ENCODE measurements at places on chromosomes 12 and 14.

DNA sequence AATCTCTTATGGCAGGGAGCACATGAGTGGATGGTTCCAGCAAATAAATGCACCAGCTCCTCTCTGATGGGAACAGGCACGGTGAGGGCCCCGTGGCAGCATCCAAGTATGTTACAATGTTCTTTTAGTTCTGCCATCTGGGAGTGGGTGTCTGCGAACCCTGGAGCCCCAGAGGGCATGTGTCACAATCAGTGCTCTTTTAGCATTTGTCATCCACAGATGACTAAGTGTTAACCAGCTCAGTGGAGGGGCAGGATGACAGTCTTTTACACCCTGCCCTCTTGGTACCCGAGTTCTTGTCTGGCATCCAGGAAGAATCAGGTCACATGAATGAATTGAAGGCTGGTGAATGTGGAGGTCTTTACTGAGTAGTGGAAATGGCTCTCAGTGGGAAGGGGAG, 560.4 kb upstream of the FLRT2 start:
- no peak for DNase-seq

DNA sequence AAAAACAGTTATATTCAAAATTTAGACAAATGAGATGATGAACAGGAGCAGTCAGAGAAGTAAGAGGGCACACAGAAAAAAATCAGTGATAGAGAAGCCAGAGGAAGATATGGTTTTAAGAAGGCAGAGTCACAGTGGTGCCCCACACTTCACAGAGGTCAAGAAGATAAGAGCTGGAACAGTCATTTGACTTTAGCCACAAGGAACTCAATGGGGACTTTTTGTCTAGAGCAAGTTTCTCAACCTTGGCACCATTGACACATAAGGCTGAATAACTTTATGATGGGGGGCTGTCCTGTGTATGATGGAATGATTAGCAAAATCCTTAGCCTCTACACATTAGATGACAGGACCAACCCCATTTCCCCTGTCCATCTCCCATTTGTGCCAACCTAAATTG, 172.8 kb upstream of the PLEKHG7 start:
- no peak for DNase-seq

GRCh38 chr12:40971911-40972310, 216.2 kb upstream of the PDZRN4 start:
- no peak for DNase-seq

DNA sequence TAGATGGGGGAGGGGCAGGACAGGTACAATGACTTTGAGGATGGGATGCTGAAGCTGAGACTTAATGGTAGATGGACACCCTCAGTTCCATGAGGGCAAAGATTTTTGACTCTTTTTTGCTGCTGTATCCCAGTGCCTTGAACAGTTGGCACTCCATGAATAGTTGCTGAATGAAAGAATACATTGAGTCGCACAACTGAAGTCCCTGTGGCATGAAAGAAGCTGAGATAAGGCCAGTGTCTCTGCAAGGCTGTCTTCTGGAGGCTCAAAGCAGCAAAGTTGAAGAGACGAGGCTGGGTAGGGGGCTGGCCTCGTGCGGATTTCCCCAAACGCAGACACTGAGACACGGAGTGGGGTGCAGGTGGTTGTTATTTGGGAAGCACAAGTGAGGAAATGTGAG, 179.3 kb downstream of the ADCK1 start:
- DNase-seq = no peak

DNA sequence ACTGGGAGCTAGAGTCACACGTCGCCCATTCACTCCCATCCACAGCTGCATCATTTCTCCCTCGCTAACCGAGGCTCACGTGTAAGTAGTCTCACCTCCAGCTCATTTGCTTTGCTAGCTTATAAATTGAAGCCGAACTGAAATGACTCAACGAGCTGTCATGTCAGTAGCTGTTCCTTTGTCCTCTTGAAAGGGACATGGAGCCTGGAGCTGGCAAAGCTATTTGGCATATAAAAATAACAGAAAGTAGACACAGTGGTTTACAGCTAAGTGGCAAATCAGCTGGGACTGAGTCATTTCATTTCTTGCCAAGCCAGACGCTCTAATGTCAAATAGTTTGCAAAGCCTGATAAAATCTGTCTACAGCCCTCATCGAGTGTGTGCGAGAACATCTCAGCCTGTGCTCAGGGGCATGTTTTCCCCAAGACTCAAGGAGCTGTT, 114.4 kb upstream of the TMEM233 start:
- DNase-seq = no peak

DNA sequence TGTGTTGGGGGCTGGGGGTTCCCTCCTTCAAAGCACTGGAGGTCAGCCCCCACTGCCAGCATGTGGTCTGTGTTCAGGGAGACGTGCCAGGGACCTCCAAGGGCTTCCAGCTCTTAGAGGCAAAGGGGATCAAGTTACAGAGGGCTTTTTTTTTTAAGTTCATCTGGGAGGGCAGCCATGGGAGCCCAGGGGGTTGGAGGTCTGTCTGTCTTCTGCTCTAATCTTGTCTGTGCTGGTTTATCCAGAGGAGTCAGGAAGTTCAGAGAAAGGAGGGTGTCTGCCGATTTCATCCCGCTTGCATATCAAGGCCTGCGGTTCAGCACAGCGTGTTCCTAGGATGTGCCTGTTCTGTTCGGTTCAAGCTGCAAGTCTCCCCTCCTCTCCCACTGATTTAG, 72.2 kb downstream of the TMEM132C start:
- no peak for DNase-seq

DNA sequence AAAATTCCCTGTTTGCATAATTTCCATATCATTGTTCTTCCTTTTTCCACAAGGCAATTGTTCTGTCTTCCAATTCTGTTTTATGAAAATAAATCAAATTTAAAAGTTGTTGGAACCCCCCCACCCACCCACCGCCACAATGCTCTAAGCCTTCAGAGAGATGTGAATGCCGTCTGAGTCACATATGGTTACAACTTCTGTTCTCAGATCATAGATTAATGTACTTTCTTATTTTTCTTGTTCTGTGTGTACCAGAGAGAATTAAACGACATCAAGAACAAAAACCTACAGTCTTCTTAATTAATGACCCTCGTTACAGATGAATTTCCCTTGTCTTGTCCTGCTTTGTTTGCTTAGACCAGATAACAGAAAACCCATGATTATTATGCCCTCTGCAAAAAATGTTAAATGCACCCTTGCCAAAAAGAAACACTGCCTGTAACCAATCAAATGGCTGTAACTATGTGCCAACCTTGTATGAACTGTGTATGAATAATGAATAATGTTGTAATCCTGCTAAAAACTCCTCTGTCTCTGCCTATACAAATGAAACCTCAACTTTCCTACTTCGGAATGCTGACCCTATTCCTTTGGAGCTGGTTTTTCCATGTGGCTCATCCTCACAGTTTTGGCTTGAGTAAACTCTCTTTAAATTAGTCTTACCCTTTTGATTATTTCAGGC, 14.0 kb downstream of the OR6S1 start:
- no peak for DNase-seq

- no peak for DNase-seq
These were observed 146.1 kb downstream of the CHST11 start for GRCh38 chr12:104602896-104603295.

DNA sequence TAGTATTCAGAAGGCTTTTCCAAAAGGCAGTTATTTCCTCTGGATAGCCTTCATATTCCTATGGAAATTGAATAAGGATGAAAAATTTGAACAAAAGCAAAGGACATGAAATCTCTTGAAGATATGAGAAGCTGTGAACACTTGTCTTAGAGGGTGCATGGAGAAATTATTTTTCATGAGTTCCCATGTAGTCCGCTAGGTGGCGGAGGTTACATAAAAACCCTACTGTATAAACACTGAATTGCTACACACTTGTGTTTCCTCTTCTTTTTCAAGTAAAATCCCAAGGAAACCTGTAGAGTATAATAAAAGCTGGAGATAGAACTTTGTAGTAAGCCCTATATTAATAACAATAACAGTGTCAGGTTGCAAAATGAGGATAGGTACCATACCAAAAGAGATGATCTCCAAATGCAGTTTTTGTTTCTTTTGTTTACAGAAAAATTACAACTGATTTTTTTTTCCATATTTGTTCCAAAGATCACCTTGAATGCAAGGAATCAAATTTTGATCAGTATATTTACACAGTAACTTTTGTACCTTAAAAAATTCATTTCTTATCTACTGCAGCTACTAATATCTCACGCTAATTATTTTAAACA, 37.8 kb upstream of the OR4E1 start:
- peak; percentile 54 for DNase-seq

DNA sequence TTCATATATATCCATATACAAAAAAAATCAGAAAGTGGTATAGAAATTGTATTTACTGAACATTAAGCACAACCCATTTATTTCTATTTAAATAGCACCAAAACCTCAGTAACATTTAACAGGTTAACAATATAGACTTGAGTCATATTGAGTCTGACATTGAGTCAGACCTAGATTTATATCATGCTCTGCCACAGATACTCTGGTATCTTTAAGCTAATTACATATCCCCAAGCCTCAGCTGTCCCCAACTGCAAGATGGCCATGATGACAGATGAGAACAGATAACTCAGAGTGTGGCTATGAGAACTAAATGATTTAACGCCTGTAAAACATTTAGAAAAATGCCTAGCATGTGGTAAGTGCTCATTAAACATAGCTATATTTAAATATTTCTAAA, 40.3 kb downstream of the IFNG start:
- no peak for DNase-seq

DNA sequence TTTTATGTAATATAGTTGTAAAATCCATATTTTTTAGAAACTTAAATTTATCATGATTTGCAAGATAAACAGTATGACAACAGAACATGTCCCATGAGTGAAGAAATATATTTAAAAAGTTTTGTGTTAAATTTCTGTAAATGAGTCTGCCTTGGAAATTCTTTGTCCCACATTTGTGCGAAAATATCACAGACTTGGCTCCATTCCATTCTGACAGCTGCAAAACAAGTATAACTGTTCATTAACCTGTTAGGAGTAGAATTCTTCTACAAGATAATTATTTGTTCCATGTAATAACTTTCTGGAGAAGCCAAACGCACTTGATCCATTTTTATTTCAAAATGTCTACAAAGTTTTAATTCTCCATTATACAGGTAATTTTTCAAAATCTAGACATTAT, 37.9 kb downstream of the MDM1 start:
- DNase-seq = no peak

GRCh38 chr14:71729596-71729995, 202.6 kb upstream of the RGS6 start:
- DNase-seq = no peak

DNA sequence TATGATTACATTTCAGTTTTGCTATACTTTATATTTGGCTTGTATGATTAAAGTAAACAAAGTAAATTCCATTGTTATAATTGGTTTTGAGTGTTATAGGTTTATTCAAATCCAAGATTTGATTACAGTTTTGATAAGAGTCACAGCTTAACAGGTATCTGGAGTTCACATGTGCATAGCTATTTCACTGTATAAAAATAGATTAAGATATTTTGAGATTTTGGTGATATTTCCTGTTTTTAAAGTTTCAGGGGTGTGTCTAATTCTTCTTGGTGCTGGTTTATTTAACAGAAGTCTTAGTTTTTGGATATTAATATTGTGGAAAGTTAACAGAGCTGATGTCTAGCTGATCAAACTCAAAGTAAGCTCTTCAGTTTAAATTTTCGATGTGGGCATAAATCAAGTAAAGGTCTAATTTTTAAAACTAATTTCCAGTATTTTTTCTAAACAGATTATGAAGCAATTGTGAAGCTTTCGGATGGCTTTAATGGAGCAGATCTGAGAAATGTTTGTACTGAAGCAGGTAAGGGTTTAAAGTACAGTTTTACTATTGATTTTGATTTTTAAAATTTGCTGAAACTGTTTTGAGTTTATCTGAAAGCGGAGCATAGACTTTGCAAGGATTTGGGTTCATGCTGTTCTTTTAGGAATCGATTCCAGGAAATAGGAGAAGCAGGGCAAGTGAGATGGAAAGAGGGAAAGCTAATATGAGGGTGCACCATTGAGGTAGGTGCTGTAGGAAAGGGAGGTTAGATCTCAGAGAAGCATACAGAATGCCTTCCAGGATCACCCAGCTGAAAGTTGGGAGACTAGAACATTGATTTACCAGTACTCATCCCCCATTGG, 6.2 kb upstream of the STYX start:
- no peak for DNase-seq

DNA sequence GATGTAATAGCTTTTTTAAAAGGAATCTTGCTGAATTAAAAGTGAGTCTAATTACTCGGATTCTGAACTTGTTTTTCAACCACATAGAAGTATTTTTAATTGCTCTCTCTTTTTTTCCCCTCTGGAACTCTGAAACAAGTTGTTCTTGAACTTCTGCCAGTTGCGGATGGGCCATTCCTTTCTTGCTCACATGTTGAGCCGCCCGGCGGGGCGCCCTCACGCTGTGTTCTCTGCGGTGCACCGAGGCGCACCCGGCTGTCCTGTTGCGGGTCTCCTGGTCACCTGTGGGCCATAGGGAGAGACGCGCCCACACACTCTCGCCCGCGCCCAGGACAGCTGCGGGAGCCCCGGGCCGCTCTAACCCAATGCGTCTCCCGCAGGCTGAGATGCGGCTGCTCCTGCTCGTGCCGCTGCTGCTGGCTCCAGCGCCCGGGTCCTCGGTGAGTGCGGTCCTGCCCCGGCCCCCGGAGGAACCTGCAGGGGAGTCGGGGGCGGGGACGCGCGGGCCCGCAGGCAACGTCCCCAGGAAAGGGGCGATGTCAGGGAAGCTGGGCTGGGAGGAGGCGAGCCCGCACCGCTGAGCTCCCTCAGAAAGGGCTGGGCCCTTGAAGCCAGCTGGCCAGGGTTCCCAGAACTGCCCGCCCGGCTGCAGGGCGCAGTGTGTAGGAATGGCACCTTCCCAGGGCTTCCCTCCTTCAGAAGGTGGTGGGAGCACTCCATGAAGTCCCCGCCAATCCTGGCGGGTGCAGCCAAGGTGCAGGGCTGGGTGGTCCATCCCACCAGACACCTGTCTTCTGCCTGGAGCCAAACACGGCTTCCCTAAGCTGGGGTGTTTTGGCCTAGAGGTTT, 2.3 kb downstream of the PAPLN start:
- DNase-seq = no peak

DNA sequence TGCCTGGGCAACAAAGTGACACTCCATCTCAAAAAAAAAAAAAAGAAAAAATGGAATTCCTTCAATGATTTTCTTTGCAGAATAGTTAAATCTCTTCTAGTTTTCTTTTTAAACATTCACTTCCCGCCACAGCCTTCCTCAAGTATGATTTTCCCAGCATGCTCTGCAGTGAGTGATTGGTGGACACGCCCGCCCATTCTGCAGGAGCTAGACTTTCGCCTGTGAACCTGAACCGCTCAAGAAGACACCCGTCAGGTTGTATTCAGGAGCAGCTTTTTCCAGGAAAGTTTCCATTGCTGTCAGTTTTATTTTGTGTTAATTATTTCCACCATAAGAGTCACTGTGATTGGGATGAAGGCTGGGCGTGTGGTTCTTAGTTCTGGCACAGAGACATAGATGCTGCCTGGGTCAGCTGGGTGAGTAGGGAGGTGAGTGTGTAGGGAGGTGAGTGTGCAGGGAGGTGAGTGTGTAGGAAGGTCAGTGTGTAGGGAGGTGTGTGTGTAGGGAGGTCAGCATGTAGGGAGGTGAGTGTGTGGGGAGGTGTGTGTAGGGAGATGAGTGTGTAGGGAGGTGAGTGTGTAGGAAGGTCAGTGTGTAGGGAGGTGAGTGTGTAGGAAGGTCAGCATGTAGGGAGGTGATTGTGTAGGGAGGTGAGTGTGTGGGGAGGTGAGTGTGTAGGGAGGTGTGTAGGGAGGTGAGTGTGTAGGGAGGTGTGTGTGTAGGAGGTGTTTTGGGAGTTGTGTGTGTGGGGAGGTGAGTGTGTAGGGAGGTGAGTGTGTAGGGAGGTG, 76.2 kb downstream of the KIF26A start:
- no peak for DNase-seq

GRCh38 chr14:102541771-102542170, 32.2 kb upstream of the ANKRD9 start:
- DNase-seq = no peak

GRCh38 chr14:95183532-95184412, 26.4 kb upstream of the DICER1 start:
- peak; percentile 10 for DNase-seq

Data from HT-29 (cell line).